ENCODE measurements at places on chromosomes 5 and 9.

GRCh38 chr9:124291801-124292396, 34.1 kb downstream of the NEK6 start:
- peak; percentile 72 for DNase-seq

- no peak for DNase-seq
Observed at GRCh38 chr5:76683816-76684731, 31.9 kb upstream of the F2R start.

DNA sequence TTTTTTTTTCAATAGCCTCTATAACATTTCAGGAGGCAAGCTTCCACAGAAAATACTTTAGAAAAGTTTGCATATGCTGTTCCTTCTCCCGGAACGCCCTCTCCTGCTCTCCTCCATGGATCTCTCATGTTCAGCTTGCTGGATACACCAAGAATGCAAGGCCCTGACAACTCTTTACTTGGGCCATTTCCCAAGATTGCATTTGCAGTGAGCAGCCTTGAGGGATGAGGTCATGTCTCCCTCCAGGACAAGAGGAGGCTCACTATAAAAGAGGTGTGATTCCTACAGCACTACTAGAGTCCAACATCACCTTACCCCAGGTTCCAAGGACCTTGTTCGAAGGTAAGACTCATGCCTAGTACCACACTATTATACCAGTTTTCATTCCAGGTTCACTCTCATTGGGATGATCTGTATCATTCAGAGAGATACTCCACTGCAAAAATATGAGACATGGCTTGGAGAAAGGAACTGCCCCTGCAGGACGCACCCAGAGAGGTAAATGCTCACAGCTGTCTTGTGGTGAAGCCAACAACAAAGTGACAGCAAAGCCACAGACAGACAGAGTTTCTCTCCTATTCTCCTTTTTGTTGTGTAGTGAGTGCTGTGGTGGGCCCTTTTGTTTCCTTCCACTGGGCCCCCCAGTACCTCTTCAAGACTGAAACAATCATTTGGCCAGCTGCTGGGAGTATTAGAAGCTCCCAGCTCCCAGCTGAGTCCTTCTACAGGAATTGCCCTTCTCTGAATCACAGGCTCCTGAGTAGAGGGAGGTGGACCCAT, 151.7 kb upstream of the ZNF366 start:
- DNase-seq: no peak

GRCh38 chr9:535356-535755, 306.1 kb upstream of the DMRT1 start:
- DNase-seq: no peak

DNA sequence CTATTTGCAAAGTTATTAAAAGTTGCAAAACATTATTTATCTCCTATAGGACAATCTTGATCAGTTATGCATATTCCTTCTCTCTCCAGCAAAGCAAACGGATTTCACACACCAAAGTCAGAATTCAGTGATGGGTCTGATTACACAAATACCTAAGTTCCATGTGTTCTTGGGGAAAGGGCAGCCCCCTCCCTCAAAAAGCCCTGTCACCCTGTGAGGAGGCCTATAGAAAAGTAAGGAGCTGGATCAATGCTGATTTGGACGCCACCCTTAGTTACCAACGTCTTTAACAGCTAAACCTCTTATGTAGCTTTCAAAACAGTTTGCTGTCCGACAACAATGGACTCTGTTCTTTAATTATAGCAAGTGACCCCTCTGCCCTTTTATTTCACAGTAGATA, 6.4 kb downstream of the ZNF608 start:
- DNase-seq: no peak

GRCh38 chr9:69485466-69485865, 160.5 kb downstream of the ENTREP1 start:
- DNase-seq: no peak

DNA sequence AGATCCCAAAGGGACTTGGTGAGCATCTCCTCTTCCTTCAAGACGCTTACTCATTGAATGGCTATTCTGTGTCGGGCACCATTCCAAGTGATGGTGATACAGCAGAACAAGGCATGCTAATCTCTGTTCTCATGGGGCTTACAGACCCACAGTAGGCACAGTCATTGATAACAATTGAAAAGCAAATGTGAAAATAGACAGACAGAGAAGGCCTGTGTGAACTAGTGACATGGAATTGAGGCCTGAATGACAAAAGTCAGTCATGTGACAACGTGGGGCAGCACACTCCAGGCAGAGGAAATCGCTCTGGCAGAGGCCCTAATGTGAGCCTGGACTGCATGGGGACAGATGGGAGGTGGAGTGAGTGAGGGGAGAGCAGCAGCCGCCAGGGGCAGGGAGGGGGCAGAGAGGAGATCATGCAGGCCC, 70.7 kb upstream of the CPLX2 start:
- no peak for DNase-seq

DNA sequence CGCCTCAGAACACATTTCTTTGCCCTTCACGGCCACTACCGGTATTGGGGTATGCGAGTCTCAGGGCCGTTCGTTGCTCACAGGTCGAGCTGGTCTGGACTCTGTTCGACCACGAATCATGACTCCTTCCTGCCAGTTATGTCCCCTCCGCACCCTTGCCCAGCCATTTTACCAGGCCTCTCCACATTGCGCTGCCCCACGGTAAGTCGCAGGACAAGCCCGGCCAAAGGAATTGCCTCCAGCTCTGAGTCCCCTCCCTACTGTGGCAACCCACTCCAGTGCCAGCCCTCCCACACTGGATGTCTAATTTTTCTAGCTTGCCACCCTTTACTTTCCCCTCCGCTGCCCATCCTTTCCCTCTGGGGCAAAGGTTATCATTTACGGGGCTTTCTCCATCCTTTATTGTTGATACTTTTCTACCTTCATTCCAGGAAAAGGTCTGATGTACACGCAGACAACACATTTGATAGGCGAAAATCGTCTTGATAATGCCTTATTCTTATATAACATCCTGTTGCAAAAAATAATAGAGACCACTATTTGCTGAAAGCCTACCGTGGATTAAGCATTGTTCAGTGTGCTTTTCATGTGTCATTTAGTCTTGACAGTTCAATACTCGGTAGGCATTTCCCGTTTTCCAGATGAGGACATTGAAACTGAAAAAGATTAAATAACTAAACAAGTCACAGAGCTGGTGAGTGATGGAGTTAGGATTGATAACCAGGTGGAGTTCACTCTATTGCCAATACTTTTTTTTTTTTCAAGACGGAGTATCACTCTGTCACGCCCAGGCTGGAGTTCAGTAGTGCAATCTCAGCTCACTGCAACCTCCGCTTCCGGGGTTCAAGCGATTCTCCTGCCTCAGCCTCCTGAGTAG, 958 bp upstream of the HSPA5 start:
- DNase-seq: no peak

DNA sequence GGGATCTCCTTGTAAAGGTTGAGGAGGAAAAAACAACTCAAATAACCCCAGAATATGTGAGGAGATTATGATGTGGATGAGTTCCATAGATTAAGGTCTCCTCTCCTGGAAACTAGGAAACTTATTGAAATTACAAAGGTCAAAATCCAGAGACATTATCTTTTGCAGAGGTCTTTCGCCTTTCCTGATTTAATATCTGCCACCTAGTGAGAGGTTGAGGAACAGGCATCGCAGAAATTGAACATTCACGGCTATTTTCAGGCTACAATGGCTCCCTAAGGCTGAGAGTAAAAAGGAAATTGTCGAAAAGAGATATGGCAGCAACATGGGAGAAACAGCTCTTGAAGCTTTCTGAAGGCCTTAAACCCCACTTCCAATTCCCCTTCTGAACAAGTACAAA, 127.5 kb upstream of the PLCXD3 start:
- no peak for DNase-seq

DNA sequence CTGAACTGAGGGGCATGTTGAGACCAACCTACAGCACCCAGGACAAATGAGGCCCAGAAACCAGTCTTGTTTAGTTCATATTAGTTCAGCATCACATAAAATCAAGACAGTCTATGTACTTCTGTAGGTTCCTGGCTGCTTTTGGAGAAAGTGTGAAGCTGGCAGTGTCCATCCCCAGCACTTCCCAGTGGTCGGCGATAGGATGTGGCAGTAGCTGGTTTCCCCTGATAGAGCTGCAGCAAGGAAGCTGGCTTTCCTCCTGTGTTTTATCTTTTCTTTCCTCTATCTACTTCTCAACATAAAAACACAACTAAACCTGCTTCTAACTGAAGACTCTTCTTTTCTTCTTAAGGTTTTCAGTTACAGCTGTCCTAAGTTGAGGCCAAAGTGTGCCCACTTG, 43.0 kb upstream of the SLC46A2 start:
- DNase-seq: no peak

DNA sequence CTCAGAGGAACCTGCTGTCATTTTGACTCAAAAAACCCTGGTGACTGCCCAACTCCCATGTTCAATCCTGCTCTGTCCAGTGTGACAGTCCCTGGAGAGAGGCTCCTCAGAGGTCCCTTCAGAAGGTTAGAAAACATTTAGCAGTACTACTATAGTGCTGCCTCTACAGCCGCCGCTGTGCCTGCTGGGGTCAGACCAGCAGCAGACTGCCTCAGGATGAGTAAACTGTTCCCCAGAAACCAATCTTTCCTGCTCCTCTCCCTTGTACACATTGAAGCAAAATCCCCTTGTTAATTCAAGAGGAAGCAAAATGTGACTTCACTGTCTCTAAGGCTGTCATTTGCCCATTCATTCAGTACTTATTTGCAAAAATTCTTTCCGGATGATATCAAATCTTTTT, 94.8 kb upstream of the SMARCA2 start:
- no peak for DNase-seq

GRCh38 chr5:2631758-2632157, 119.7 kb downstream of the IRX2 start:
- DNase-seq: no peak

GRCh38 chr5:93078082-93079038, 502.7 kb downstream of the NR2F1-AS1 start:
- no peak for DNase-seq

- DNase-seq: no peak
Observed at GRCh38 chr5:157343842-157344790, 78.2 kb downstream of the CYFIP2 start.

DNA sequence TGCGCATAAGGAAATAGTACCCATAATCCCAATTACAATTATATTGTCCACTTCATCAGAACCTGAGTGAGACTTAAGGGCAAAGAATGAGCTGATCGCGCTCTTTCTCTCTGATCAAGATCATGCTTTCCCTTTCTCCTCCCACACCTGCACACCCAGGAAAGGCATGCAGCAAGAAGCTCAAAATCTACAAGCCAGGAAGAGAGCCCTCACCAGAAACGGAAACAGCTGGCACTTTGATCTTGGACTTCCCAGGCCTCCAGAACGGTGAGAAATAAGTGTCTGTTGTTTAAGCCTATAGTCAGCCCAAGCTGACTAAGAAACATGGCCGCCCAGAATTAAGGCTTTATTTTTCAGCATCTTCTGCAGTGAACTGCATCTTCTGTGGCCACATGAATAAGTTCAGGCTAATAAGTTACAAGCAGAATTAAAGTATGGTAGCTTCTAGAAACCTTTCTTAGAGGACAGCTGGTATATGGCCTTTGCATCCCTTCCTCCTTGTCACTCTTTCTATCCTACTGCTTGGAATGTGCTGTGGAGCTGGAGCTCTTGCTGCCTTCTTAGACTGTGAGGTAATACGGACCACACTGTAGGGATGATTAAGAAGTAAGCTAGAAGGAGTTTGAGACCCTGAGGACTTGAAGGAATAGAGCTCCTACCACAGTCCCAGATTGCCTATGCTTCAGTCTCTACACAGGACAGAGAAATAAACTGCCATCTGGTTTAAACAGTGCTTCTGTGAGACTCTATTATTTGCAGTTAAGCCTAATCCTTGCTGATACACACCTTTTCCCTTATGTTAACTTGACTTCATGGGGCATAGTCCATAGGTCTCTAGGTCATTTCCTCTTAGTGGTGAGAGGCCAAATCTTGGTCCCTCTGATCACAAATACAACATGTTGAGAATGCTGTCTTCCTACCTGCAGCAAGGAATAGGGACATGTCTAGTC, 17.2 kb downstream of the OR2S2 start:
- no peak for DNase-seq

DNA sequence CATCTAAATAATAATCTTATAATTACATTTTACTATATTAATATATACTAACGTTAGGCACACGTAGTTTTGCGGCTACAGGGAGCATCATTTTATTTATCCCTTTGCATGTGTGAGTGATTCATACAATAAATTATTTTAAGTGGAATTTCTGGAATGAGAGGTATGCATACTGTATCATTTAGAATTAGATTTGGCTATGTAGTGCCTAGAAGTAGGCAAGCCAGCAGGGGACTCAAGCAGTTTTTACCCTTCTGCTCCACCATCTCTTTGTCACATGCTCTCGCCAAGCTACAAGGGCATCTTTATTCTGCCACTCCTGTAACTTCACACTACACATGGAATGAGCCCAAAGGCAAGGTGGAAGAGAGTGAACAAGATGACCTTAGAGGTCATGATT, 60.8 kb downstream of the MEGF10 start:
- DNase-seq: no peak

DNA sequence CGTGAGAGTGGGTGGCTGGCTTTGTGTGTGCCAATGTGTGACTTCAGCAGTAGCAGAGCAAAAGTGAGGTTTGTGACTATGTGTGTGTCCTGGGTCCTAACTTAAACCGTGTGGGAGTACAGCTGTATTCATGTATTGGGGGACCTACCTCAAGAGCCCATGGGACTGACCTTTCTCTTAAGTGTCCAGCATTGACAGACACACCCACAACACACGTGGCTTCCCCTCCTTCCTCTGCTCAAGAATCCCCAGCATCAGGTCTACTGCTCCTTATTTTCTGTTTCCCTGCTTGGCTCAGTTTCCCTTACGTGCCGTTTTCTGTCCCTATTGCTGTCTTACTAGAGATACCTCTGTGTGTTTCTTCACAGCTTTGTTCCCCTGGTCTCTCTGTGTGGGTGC, 616 bp downstream of the IL11RA start:
- no peak for DNase-seq

- DNase-seq: no peak
Observed at GRCh38 chr5:75663579-75664284, 52.5 kb downstream of the ANKDD1B start.

GRCh38 chr5:10520706-10521105, 43.2 kb upstream of the ANKRD33B start:
- no peak for DNase-seq

DNA sequence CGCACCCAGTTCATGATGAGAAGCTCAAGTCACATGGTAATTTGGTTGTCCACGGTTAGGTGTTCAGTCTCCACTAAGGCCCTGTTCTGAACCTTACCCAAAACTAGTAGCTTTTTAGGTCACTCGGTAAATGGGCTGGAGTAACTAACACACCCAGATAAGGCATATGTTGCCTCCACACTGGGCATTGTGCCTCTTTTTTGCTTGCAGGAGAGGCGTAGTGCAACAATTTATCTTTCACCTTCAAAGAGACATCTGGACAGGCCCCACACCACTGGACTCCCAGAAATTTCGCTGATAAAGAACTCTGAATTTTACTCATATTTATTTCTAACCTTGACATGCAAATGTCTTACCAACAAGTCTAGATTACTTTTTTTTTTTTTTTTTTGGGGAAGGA, 16.8 kb upstream of the PTGES start:
- no peak for DNase-seq
